ENCODE measurements at places on chromosomes 5 and 9. TPM values are rescaled to one million over a fixed set of nuclear protein-coding genes. Genes with fewer than 3 reads are reported as not detected.

DNA sequence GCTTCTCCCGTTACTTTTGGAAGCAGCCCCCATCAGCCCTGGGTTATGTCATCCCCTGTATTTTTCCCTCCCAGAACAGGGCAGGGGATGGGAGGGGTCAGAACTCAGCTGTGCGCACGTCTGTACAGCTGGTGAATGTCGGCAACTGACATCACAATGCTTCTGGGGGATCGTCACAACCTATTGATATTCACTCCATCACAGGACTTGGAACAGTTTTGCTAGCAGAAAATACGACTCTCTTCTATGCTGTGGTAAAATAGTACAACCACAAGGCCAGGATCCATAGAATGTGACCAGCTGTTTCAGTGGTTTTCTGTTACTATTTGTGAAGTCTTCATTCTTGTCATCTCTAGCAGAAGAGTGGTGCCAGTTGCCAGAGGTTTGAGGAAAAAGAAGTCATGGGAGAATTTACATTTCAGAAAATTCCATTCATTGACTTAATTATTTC lies 77.1 kb upstream of the KLF4 start:
- no peaks in the 10 kb centered on the region for H3K4me1 ChIP-seq
- no peak overlapping the region for H3K4me3 ChIP-seq
- no peak overlapping the region for H3K27ac ChIP-seq
- H3K36me3 ChIP-seq: no peaks in the 10 kb centered on the region

DNA sequence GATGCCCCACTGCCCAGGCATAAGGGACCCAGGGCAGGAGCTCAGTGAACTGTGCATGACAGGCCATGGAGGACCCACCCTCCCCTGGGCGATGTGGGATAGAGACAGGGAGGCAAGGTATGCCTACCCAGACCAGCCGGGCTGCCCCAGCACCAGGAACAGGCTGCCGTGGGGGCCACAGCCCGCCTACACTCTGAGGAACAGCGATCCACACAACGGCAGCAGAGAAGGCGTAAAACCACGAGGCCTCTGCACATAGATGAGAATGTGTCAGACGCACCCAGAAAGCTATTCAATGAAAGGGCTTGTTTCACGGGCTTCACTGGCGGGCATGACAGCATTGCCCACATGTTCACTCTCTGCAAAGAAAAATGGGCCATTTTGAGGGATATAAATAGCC lies 49.5 kb downstream of the SEMA4D start:
- H3K4me1 ChIP-seq: no peaks in the 10 kb centered on the region
- H3K4me3 ChIP-seq: no peak overlapping the region
- no peaks in the 10 kb centered on the region for H3K27me3 ChIP-seq
- no peak for DNase-seq
- no peaks in the 10 kb centered on the region for H3K36me3 ChIP-seq
- no peak overlapping the region for H3K27ac ChIP-seq

DNA sequence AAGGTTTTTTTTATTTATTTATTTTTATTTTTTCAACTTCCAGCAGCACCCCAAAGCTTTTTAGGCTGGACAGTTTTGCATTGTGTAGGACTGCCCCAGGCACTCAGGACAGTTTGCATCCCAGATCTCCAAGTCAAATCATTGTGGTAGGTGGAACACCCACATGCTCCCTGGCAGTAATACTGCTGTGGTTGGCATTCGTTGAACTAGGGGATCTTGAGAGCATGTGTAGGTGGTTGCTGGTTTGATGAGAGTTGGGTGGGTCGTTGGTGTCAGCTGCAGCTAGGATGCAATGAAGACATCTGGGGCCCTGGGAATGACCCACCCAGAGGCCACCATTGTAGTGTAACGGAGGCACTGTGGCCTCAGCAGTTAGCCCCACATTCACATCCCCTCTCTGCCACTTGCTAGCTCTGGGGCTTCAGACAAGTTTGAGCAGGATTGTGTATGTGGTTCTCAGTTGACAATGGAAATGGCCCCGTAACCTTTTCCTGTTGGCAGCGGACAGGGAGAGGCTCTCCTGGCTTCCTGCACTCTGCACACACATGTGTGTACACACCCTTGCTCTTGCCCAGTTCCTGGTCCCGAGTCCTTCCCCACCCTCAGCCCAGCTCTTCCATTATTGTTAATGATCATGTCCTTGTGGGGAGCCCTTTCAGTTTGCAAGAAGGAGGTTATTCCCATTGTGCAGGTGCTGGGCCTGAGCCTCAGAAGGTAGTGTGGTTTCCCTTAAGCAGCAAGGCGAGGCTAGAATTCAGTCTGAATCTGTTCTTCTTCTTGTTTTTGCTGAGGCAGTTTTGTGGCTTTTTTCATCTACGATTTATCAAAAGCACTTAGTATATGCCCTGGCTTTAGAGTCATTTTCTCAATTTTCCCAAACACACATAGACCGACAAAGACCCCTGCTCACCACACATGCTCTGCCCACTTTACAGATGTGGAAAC lies 46.5 kb downstream of the PPARGC1B start:
- DNase-seq: peak; percentile 85
- peak overlapping the region; percentile 82 for H3K27ac ChIP-seq
- no peaks in the 10 kb centered on the region for H3K27me3 ChIP-seq
- H3K36me3 ChIP-seq: no peaks in the 10 kb centered on the region

DNA sequence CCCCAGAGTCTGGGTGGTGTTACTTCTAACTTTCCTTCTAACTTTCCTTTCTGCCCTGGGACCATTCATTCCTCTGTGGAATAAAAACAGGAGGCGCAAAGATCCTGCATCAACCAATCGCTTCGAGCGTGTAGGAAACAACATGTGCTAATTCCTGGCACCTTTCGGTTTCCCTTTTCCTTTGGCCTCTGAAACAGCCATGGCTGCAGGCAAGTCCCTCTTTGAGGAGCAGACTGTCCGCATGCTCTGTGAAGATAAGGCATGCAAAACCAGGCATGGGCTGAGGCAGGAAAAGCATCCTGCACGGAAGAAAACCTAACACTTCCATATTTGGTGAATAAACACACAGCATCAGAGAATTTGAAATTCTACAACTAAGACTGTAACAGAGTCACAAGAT lies 128.3 kb downstream of the HSD17B3 start:
- H3K36me3 ChIP-seq: no peaks in the 10 kb centered on the region
- no peaks in the 10 kb centered on the region for H3K27me3 ChIP-seq
- H3K27ac ChIP-seq: no peak overlapping the region
- H3K4me3 ChIP-seq: no peak overlapping the region

DNA sequence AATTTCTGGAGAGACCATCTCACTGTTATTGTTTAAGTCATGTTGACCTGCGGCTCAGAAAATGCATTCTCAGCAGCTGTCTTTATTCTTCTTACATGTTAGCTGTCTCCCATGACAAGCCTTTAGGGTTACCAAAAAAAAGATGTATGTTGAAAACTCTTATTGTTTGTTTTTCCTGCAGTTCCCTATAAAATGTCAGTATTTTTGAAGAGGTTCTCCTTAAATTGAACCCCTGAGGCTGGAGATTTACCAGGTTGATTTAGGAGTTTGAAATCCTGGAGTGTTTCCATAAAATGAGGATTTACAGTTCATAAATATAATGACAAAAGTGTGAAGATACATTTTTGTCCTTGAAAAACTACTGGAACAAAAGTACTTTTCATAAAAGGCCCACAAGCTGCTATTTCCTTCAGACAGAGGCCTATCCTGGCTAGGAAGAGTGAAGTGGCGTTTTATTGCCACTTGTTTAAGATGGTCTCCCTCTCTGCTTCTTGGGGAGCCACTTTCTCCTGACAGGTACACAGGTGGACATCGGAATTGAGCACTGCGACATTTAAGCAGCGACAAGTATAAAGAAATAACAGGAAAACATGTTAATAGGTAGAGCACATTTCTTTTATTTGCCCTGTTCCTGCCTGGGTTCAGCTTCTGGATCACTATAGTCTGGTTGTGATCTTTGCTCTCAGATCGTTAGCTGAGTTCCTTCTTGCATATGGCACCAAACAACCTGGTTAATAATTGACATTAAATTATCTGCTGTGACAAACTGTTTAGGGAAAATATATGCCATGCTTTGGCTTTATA lies 344.8 kb upstream of the RPS23 start:
- no peaks in the 10 kb centered on the region for H3K27me3 ChIP-seq
- no peaks in the 10 kb centered on the region for H3K36me3 ChIP-seq
- H3K27ac ChIP-seq: peak overlapping the region; percentile 83
- DNase-seq: no peak

DNA sequence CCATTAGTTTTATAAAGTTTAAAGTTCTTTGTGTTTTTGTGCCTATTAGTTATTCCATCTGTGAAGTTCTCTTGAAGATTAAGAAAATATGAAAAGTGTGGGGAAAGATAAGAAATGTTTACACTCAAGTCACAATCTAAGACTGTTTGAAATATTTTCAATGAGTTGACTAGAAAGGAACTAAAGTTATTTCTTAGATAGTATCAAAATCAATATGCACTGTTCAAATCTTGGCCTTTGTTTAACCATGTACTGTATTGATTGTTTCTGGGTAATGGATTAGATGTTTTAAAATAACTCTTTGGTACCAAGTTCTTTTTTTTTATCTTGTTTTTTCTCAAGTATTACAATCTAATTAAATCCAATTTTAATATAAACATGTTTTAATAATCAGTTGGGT lies 46.0 kb downstream of the SMC5 start:
- H3K4me3 ChIP-seq: no peak overlapping the region
- no peak for DNase-seq
- no peak overlapping the region for H3K27ac ChIP-seq

DNA sequence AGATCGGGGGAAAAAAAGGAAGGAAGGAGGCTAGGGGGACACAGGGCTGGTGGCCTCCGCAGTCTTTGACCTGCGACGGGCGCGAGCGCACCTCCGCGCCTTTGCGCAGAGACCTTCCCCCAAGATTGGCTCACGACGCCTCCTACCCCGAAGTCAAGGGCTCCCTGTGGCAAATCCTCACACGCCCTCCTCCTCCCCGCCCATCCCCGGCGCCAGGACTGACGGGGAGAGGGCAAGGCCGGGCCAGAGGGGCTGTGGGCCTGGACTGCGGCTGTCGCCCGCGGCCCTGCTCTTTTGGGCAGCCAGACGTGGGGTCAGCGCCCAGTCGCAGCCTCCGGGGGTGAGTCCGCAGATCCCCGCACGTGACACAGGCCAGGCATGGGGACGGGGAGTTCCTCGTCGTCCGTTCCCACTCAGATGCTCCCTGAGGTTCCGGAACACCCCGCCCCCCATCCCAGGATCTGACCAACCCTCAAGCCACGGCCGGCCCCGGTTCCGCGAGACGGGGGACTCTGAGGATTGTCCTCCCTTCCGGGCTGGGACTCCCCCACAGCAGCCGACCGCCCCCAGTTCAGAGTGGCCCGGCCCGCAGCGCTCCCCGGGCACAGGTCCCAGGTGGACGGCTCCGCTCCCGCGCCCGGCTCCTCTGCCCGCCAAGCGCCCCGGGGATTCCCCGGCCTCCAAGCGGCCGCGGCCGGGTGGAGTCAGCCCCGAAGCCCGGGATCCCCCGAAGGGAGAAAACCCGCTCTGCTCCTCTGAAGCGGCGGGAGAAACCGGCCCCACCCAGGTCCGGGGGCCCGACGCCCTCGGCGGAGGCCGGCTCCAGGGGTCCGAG lies 543 bp upstream of the ANKRD33B start:
- DNase-seq: peak; percentile 48
- H3K27me3 ChIP-seq: peaks cover 35% of the 10 kb centered on the region
- peak overlapping the region; percentile 59 for H3K4me3 ChIP-seq
- no peaks in the 10 kb centered on the region for H3K4me1 ChIP-seq
- H3K36me3 ChIP-seq: no peaks in the 10 kb centered on the region
- peak overlapping the region; percentile 66 for H3K27ac ChIP-seq

DNA sequence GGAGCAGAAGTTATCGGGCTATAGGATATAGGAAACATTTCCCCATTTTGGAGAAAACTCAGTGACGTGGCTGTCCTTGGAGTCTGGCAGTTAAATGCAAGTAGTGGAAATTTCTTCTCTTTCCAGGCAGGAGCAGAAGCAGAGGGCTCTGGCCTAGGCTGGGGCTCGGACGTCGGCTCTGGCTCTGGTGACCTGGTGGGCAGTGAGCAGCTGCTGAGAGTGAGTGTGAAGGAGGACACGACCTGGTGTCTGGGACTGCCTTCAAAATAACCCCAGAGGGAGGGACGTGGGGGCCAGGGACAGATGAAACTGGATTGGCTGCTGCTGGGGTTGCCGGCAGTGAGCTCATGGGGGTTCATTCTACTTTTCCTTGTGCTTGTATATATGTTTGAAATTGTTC lies 79.5 kb downstream of the COL15A1 start:
- H3K4me3 ChIP-seq: no peak overlapping the region
- H3K27me3 ChIP-seq: no peaks in the 10 kb centered on the region
- no peaks in the 10 kb centered on the region for H3K4me1 ChIP-seq

GRCh38 chr5:99314721-99315120 lies 385.9 kb upstream of the CHD1 start:
- no peaks in the 10 kb centered on the region for H3K36me3 ChIP-seq
- H3K27ac ChIP-seq: no peak overlapping the region
- no peak for DNase-seq

DNA sequence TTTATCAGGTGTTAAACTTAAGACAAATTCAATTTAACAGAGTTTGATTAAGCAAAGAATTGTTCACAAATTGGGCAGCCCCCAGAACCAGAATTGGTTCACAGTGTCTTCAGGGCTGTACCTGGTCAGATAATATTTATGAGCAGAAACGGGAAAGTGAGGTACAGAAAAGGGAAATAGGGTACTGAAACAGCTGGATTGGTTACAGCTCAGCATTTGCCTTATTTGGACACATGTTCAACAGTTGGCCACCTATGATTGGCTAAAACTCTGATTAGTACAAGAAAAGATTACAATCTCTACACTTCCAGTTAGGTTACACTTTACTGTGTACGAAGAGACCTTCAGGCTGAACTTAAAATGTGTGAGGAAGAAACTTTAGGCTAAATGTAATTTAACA lies 18.7 kb downstream of the LRRC70 start:
- no peak for DNase-seq
- no peaks in the 10 kb centered on the region for H3K36me3 ChIP-seq
- H3K4me3 ChIP-seq: no peak overlapping the region
- H3K27ac ChIP-seq: no peak overlapping the region

- H3K4me1 ChIP-seq: peaks cover 24% of the 10 kb centered on the region
- no peak overlapping the region for H3K4me3 ChIP-seq
- no peaks in the 10 kb centered on the region for H3K36me3 ChIP-seq
- H3K27ac ChIP-seq: no peak overlapping the region
- DNase-seq: no peak
Measured at GRCh38 chr9:121718084-121718483, 66.7 kb downstream of the DAB2IP start.

DNA sequence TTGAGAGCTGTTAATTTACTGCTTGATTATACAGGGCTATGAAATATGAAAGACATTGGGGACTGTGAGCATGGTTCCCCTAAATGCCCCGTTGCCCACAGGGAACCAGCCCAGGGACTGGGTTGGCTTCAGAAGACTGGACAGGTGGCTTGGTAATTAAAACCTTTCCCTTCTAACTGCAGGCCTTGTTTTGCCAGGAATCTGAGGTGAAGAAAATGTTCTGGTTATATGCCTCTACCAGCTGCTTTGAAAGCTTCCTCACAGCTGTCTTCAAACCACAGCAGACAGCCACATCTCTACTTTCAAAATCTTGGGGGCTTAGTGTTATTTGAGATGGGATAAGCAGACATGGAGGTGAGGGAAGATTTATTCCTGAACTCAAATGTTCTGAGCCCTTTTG lies 153.3 kb upstream of the SPRY4 start:
- H3K4me3 ChIP-seq: no peak overlapping the region
- H3K4me1 ChIP-seq: no peaks in the 10 kb centered on the region
- no peaks in the 10 kb centered on the region for H3K36me3 ChIP-seq
- DNase-seq: no peak

Gene SOX30
- 0.42 TPM for total RNA-seq

Gene BRINP1
- 0.10 TPM for total RNA-seq

Measured in colonic mucosa (tissue), 4 donors.